ENCODE measurements at places on chromosomes 5 and 9.

- no peak for DNase-seq
These were observed 124.2 kb upstream of the TRPM3 start for GRCh38 chr9:71245651-71246050.

GRCh38 chr5:18314192-18314778 lies 680.0 kb downstream of the TAF11L14 start:
- DNase-seq: no peak

GRCh38 chr5:55108661-55109060 lies 6.2 kb downstream of the GZMA start:
- DNase-seq: no peak

DNA sequence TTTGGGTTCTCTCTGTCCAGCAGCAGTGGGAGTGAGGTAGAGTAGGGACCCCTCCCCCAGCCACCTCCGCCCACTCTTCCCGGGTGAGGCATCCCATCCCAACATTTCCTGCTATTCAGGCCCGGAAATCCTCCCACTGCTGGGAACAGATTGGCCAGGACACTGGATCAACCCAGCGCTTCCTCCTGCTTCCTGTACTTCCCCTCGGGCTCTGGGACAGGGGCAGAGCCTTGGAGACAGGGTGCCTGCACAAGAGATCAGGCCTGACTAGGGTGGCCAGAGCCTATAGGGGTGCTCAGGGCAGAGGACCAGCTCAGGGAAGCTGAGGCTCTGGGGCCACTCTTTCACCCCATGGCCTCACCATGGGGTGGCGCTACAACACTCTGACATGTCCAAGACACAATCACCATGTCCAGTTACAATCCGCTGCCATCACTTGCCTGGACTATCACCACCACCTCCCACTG lies 14.5 kb downstream of the SH2D3C start:
- DNase-seq: no peak

DNA sequence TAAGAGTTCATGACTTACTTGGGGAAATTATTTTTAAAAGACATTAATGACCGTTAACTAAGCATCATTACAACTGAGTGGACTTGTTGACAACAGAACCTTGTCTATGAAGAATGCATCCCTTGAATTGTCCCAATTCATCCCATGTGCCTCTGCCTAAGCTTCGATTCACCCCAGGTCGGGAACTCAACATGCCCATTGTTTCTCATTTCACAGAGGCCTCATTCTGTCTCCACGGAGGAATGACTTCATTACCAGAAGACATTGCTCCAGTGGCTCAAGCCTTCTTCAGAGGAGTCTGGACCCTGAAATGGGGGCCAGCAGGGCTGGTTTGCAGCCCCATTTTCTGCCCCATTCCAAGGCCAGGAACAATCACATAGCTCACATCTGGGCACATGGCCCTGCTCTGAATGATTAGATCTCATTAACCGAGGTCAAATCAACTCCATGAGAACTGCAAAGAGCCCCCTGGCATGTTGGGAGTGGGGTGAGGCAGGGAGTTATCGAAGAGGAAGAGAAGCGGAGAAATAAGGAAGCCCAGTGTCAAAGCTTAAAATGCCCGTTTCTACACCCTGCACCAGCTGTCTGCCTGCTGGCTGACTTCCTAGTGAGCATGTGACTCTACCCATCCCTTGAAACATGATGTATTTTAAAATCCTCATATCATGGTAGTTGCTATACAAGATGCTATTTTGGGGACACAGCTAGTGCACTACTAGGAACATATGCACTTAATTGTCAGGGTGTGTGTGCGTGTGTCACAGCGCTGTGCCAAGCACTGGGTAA lies 137.3 kb downstream of the LHFPL2 start:
- no peak for DNase-seq

GRCh38 chr9:110763568-110763967 lies 95.0 kb downstream of the MUSK start:
- DNase-seq: no peak

DNA sequence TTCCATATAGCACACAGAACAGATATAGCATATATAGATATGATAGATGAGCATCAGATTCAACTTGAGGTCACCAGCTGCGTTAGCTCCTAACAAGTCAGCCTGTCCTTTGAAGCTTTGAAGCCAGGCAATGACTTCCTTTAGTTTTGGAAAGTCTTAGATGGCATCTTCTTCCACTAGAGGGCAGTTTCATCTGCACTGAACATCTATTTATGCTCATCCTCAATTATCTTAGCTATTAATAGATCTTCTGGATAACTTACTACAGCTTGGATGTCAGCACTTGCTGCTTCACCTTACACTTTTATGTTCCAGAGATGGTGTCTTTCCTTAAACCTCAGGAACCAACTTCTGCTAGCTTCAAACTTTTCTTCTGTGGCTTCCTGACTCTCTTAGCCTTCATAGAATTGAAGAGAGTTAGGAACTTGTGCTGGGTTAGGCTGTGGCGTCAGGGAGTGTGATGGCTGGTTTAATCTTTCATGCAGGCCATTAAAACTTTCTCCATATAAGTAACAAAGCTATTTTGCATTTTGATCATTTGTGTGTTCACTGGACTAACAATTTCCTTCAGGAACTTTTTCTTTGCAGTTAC lies 1401.4 kb downstream of the EFNA5 start:
- no peak for DNase-seq

DNA sequence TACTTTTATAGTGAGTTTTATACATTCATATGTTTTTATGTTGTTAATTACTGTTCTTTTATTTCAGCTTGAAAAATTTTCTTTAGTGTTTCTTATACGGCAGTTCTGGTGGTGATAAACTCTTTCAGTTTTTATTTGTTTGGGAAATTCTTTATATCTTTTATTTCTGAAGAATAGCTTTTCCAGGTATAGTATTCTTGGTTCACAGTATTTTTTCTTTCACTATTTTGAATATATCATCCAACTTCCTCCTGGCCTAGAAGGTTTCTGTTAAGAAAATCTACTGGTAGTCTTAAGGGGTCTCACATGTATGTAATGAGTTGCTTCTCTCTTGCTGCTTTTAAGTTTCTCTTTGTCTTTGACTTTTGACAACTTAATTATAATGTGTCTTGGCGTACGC lies 79.4 kb downstream of the NXNL2 start:
- DNase-seq: no peak

GRCh38 chr5:1319436-1320256 lies 24.8 kb upstream of the TERT start:
- DNase-seq: no peak

- no peak for DNase-seq
These were observed 73.4 kb downstream of the FBXO38 start for GRCh38 chr5:148457183-148457620.

DNA sequence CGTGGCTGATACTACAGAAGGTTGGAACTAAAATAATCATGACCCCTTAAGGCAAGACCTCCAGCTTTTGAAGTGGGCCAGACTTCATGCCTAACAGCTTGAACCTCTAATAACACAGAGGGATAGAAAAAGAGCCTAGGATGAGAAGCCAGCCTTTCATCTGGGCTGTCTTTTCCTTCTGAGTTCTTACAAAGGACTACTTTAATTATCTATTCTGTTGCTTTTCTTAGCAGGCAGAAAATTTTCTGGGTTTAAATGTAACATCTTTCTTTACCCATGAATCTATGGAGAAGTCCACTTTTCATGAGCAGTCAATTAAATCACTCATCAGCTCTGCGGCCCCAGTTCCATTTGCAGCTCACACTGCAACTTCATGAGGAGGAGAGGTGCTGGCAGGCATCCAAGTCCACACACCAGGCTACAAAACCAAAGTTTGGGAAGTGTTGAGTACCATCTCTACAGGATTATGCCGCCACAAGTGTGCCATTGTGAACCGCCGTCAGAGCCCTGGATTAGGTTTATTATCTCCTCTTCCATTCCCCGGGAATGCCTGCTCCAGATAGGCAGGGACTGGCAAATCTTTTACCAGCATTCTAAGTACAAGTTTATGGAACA lies 192.0 kb downstream of the TLE4 start:
- DNase-seq: no peak

DNA sequence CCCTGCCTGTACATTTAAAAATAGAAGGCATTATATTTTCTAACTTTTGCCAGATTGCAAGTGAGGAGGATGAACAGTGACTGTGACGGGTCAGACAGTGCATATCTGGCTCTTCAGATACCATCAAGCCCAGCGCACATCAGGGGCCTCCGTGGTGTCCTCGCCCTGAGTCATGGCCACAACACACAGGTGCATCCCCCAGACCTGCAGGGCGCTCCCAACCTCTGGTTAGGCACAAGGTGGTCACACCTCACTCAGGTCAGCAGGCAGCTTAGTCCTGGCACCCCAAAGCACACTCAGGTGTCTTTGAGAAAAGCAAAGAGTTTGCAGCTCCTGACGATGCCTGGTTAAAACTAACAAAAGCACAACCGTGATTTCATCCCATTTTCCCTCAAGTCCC lies 28.6 kb downstream of the IRX2 start:
- DNase-seq: no peak

- no peak for DNase-seq
These were observed 408.4 kb downstream of the NTRK2 start for GRCh38 chr9:85077944-85078343.

- DNase-seq: no peak
These were observed 317.2 kb upstream of the GRAMD2B start for GRCh38 chr5:126106029-126106428.

DNA sequence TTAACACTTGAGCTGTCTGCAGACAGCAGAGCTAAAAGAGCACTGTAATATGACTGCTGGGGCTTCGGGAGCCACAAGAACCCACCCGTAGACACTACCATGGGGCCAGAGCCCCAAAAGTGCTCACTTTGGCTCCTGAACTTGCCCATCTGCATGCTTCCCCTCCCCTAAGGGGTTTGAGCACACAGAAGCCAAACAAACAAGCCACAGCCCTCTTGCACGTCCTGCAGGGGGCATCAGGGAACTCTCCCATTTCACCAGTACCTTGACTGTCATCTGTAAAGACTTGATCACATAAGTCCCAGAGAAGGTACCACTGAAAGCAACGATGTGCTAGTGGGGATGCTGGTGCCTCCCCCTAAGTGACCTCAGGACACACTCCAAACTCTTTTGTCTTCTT lies 681.8 kb downstream of the SEMA5A start:
- no peak for DNase-seq

GRCh38 chr5:153236319-153236718 lies 254.2 kb upstream of the GRIA1 start:
- no peak for DNase-seq

- DNase-seq: no peak
These were observed 449.5 kb upstream of the TRPC7 start for GRCh38 chr5:136814619-136815378.

- no peak for DNase-seq
These were observed 21.8 kb downstream of the SPARC start for GRCh38 chr5:151664694-151665585.

DNA sequence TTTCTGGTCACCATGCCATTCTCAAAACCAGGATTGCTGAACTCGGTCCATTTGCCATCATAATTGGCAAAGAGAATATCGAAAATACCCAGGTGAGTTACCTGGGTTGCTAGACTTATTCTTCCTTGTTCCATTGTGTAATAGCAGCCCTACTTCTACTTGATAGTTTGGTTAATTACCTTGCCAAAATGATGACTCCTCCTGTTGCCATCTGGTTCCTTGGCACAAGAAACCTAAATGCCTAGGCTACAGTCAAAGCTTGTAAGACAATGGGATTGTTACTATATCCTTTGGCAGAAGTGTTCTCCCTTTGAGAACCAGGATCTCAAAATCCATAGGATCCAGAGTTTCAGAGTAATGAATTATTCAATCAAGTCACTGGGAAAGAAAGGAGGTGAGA lies 373.2 kb upstream of the ACTBL2 start:
- DNase-seq: no peak

GRCh38 chr9:122134822-122135528 lies 24.6 kb downstream of the NDUFA8 start:
- no peak for DNase-seq

GRCh38 chr9:136824496-136825225 lies 16.9 kb downstream of the RABL6 start:
- DNase-seq: no peak

- DNase-seq: no peak
These were observed 98.4 kb upstream of the GDNF start for GRCh38 chr5:37938076-37938852.

- peak; percentile 88 for DNase-seq
These were observed at the start of gene NRARP for GRCh38 chr9:137302118-137302448. NRARP (minus strand) TSS chr9:137302271; CDS start chr9:137301928, 343 bp downstream.

- DNase-seq: no peak
These were observed 3.5 kb upstream of the NEK6 start for GRCh38 chr9:124254261-124254682.

GRCh38 chr9:5953743-5954707 lies 61.4 kb downstream of the RANBP6 start:
- DNase-seq: no peak

DNA sequence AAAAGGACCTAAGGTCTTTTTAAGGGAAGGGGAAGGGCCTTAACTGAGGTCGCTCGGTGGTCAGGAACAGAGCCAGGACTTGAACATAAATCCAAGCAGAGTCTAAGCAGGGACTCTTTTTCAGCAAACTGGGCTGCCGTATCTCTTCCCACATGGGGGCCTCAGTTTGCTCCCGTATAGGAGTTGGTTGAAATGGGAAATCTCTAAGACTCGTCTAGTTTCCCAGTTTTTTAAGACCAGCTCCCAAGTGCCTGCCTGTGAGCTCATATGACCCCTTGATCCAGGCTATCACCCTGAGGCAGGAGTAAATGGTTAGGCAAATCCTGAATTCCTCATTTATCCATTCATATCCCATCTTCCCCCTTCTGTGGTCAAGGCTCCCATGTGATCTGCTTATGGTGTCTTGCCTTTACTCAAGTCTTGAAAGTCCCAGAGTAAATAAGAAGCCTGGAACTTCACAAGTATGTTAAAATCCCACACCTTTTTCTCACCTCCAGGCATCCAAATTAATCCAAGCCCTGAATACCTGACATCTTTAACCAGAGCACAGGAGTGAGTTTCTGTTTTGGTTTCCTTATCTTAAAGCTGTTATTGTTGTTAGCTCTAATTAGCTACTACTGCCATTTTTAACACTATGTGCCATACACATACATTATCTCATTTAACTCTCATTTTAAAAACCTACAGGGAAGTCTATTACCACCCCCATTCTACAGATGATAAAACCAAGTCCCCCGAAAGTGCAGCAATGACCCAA lies 3.0 kb downstream of the ARSI start:
- DNase-seq: no peak
